Left lobe of liver (tissue), 2 donors: ENCODE measurements at places on chromosomes 7 and 10.

GRCh38 chr7:35505066-35505465 lies 189.9 kb downstream of the HERPUD2 start:
- peak; percentile 67 for DNase-seq

GRCh38 chr7:148697256-148698006 lies 1.3 kb upstream of the CUL1 start:
- DNase-seq, result no peak

GRCh38 chr7:30896036-30896435 lies 15.6 kb upstream of the AQP1 start:
- DNase-seq, result no peak

DNA sequence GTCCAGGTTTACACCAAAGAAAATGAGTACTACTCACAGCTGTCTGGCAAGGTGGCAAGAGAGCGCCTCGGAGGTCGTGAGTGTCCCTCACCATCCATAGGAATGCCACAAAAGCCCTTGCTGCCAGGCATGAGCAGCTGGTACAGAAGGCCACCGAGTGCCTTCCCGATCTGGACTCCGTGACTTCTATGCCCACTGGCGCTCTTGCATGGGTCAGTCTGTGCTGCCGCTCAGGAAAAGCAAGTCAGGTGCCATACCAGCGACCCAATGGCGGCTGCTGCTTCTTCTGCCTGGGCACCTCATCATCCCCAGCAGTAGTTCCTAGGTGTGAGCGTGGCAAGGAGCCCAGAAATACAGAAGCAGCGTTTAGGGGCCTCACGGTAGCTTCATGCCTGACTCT lies 11.7 kb downstream of the TBXAS1 start:
- no peak for DNase-seq

DNA sequence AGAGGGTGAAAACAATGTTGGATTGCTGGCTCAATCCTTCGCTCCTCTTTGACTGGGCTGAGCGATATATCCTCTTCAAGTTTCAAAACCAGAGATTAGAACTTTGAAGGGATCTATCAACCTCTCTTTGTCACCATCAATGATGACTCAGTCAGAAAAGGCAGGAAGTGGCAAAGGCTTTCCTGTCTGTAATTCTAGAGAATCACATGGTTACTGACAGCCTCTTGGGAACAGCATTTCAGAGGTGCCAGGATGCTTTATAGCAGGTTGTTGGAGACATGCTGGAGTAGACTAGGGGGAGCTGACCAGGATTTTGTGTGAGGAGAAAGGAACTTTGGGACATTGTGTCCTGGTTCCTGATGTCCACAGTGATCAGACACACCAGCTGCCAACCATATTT lies 81.3 kb downstream of the PRKCQ start:
- DNase-seq, result no peak

DNA sequence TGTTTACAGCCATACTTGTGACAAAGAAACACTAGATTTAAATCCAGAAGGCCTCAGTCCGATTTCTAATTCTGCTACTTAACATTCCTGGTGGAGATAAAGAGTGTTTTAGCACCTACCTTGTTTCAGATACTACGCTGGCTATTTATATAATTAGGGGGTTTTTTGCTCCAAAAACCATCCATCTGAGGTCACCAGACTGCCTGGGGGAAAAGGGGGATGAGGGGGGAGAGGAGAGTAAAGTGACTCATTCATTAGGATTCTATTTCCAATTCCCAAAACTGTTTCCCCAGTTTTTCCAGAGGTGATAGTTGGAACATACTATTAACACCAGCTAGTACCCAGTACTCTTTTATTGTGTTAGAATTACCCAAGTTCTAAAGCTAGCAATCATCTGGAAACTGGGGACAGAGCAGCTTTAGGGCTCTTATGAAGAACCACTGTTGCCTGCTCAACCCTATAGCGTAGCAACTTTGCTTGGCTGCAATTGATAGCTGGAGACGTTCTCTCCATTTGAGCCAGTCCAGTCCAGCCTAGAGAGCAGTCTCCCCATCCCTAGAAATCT lies 6.6 kb downstream of the GCC1 start:
- no peak for DNase-seq

DNA sequence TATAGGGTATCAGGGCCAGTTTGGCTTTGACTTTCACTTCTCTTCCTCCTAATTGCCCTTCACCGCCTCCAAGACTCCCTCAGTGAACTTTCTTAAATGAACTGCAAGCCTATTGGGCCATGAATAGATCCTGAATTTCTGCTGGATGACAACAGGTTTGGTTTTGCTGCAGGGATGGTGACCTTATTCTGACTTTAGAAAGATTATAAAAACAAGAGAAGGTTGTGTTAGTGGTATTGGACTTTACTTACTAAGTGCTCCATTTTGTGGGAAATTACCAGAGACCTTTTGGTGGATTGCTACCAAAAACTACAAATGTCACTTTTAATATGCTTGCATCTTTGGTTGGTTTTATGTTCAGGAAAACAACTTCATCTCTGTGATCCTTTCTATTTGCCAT lies 11.5 kb upstream of the LIPA start:
- DNase-seq, result no peak

DNA sequence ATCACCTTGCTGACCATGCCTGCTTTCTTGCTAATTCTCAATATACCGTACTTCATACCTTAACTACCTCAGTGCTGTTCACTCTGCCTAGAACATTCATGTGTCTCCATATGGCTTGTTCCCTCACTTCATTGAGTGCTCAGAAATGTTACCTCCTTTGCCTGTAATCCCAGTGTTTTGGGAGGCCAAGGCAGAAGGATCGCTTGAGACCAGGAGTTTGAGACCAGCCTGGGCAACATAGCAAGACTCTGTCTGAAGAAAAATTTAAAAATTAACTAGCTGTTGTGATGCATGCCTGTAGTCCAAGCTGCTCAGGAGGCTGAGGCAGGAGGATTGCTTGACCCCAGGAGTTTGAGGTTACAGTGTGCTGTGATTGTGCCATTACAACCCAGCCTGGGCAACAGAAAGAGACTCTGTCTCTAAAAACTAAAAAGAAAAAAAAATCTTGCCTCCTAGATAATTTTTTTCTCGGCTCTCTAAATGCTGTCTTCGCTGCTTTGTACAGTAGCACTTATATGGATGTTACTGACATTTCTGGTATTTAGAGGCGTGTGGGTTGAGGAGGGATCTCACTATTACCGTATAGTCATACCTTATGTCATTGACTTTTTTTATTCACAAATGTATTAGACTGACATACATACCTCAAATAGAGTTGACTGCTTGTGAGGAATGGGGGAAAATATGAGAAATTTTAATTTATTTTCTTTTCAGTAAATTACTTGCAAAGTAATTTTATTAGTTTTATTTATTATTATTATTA lies 63.7 kb downstream of the LCOR start:
- no peak for DNase-seq

DNA sequence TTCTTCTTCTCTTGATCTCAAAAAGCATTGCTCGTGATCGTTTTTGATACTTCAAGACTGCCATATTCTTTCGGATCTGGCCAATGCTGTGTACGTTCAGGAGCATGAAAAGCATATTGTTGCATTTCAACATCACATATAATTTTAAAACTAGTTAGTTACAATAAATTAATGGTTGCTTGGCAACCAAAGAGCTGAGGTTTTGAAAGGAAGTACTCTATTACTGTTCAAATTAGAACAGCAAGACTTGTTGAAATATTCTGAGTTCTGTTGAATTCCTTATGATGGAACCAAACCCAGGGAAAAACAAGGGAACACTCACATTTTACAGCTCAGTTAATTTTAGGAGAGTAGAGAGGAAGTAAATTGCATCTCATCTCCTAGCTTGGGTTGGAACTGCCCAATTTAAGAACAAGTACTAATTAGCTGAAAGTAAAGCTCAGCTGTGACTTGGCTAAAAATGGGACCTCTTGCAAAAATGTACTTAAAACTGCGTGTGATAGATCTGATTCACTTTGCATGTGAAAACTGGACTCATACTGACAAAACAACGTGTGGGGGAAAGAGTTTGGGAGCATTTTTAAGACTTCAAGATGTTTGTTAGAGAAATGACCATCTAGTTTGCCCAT lies 21.2 kb downstream of the OR9A2 start:
- DNase-seq, result no peak
